ENCODE measurements at places on chromosomes 11 and 22.

GRCh38 chr22:35335468-35335867 lies 35.8 kb downstream of the TOM1 start:
- DNase-seq, result no peak

- peak; percentile 48 for DNase-seq
Observed at GRCh38 chr11:832529-833113, at the start of gene CD151. Gene CD151, plus strand, starts transcription at chr11:832952. Its CDS starts 3,118 bp downstream, at chr11:836070.

DNA sequence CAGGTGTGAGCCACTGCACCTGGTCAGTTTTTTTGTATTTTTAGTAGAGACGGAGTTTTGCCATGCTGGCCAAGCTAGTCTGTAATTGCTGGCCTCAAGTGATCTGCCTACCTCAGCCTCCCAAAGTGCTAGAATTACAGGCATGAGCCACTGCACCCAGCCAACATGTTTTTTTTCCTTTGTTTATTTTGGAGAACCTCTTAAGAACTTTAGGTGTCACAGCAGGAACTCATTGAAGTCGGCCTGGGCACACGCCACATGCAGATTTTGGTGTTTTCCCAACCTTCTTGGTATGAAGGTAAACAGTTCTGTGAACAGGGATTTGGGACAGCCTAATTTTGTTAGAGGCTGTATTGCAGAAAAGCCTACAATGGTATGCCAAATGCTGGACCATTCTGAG lies 9.4 kb downstream of the DIXDC1 start:
- no peak for DNase-seq

DNA sequence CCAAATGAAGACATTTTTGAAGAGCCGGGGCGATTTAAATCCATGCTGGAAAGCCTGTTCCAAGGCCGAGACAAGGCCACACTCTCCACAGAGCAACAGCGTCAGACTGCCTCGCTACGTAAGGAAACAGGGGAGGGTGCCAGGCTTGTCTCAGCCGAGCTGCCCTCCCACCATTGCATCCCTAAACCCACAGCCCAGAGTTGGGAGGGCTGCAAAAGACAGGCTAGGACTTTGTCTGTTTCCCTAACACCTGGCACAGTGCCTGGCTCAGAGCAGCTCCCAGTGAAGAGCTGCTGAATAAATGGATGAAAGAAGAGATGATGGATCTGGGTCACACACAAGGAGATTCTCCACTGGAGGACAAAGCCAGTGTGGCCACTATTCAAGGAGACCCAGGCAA lies 51.3 kb upstream of the SCUBE2 start:
- no peak for DNase-seq

DNA sequence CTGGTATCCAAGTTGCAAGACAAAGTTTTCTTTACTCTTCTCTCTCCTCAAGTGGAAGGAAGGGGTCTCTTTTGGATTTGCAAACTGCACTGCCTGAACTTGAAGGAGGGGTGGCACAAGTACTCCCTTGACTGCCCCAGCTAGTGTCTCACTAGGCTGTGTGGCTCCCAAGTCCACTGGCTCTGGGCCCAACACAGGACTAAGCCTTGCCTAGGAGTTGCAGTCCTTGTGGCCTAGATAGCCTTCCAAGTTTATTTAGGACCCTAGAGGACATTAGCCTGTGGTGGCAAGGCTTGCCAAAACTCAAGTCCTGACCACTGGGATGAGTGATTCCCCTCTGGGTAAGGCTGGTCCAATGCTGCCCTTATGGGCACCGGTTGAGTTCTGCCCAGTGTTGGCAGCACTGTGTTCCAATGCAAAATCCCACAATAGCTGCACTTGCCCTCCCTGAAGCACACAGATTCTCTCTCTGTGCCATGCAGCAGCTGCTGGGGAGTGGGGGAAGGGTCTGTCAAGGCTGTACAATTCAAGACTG lies 10.2 kb upstream of the WEE1 start:
- DNase-seq, result no peak
